Lung microvascular endothelial cell (primary cell): ENCODE measurements at places on chromosomes 7 and 10. TPM values are rescaled to one million over a fixed set of nuclear protein-coding genes. Genes with fewer than 3 reads are reported as not detected.

- no peak for DNase-seq
These were observed 83.7 kb downstream of the EPC1 start for GRCh38 chr10:32263300-32263699.

DNA sequence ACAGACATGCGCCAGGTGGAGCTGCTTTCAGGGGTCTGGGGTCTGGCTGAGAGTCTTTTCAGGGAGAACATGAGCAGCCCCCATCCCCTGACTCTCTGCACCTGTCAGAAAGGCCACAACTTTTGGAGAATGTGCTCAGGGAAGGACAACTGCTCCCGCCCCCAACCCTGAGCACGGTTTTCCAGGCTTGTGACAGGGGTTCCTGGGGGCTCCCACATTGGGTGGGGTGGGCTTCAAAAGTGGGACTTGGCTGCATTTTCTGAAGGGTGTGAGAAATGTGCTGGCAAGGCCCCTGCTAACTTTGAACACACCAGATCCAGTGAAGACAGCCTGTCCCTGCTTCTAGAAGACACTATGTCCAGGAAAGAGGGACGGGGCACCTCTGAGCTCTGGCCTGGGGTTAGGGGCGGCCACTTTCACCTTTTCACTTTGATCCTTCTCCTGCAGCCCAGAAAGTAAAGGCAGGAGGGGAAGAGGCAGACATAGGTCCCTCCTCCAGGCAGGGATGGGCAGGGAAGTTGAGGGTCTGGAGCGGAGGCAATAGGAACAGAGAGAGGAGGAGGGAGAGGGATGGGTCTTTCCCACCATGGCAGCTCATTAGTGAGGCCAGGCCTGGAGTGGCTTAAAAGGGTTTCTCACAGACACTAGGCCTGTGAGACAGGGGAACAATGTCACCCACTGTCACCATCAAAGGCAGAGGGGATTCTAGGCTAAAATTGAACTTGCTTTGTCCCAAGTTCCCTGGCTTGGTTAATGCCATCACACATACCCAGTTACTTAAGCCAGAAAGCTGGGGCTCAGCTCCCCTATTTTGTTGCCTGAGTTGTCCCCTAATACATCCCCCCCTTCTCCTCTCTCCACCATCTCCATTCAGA lies 1.5 kb downstream of the KCP start:
- DNase-seq: no peak

CTAGE8 gene
- not detected in 2 replicates for total RNA-seq

CYP26A1 gene
- 0.44 and 1.6 TPM in 2 replicates for total RNA-seq

GRCh38 chr10:11232222-11232961 lies 214.7 kb downstream of the CELF2 start:
- DNase-seq: no peak

DNA sequence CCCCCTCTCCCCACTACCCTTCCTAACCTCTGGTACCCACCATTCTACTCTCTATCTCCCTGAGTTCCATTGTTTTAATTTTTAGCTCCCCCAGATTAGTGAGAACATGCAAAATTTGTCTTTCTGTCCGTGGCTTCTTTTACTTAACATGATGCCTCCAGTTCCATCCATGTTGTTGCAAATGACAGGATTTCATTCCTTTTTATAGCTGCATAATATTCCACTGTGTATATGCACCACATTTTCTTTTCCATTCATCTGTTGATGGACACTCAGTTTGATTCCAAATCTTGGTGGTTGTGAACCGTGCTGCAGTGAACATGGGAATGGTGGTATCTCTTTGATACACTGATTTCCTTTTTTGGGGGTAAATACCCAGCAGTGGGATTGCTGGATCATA lies 22.0 kb downstream of the DENND10 start:
- no peak for DNase-seq

WEE2 gene
- total RNA-seq: under 0.01 TPM in 2 replicates

DNA sequence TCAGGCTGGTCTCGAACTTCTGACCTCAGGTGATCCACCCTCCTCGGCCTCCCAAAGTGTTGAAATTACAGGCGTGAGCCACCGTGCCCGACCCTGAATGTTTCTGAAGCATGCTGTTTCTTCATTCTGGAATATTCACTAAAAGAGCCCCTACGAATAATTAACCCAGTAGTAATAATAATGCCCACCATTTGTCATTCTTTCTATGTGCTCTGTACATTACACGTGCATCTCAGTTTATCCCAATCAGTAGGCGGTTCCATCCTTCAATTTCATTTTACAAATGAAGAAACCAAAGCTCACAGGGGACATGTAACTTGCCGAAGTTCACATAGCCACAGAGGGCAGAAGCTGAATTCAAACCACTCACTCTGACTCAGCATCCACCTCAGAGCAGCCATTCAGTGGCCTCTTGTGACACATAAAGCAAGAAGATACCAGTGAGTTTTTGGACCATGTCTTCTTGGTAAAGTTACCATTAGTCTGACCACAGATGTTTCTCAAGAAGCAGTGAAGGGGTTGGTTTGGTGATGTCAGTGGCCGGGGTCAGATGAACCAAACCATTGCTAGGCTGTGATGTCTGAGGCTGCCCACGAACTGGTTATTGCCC lies 71.9 kb upstream of the DUSP5 start:
- DNase-seq: peak; percentile 77

TFR2 gene
- under 0.01 TPM in 2 replicates for total RNA-seq

DNA sequence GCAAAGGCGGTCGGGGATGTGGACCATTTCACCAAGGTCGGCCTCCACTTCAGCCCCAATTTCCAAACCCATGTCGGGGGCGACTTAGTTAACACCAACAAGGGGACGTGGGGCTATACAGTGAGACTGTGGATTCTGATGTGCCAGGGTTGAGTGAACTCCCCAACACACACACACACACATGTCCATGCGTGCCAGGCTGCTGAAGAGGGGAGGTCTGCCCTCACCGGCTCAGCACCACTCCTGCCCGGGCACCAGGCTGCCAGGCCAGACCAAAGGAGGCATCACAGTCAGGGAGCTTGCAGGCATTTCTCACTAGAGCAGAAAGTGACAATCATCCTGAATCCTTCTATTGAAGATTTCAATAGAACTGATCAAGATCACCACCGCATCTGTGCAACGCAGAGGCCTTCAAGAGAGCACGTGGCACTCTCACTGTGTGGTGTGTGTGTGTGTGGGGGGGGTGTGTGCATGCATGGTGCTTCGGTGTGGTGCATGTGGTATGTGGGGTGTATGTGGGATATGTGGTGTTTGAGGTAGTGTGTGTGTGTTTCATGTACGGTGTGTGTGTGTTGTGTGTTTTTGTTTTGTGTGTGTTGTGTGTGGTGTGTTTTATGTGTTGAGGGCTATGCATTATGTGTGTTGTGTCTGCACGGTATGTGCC lies 403.5 kb upstream of the RNF32 start:
- DNase-seq: no peak

RAB19 gene
- total RNA-seq: 0.22 TPM in 1 of 2 replicates, not detected in the other

GRCh38 chr7:96497567-96497966 lies 175.7 kb upstream of the SLC25A13 start:
- DNase-seq: no peak

DNA sequence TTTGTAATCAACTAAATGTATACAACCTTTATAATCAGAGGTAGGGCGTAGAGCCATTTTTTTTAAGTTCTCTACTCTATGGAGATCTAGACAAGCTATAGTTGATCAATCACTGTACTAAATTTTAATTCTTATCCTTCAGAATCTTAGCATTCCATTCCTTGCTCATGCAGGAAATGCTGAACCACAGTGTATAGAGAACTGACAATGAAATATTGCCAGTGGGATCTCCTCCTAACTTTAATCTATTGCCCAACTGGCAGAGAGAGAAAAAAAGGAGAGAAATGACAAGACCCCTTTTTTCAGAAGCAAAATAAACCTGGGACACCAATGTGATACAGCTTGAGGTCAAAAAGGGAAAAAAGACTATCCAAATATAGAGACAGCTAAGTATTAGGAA lies 26.4 kb upstream of the PPP3CB start:
- no peak for DNase-seq

DNA sequence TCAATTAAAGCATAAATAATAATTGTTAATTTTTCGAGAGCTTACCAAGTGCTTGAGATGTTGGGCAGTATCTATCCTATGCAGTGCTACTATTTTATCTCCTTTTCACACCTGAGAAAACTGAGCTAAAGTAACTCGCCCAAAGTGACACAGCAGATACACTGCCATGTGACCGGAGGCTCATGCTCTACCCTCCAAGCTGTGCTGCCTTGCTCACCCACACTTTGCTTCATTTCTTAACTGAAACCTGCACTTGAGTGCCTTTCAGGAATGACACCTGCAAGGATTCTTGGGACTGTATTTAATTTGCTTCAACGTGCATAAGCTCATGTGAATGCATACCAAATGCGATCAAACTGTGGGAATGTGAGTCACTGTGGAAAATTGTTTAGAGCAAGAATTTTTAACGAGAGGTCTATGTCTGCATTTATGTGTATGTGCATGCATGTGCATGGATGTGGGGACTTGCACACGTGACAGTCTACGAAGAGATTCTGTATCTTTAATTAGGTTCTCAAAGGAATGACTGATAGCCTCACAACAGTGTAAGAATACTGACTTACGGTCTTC lies 119.2 kb downstream of the ADCYAP1R1 start:
- no peak for DNase-seq

VPS50 gene
- total RNA-seq: 21.4 and 32.7 TPM in 2 replicates

GHRHR gene
- not detected in 2 replicates for total RNA-seq

DNA sequence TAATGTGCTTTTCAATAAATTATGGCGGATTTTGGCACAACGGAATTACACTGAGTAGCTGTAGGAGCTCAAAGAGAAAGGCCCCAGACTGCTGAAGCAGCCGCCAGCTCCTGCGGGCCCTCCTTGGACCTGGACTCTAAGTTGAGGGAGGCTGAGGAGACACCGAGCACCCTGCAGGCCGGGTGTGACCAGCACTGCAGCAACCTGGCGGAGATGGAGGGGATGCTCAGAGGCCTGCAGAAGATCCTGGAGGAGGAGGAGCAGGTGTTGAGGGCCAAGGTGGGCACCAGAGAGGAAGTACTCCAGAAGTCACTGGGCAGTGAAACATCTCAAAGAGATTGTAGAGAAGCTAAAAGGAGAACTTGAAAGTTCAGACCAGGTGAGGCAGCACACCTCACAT lies 33.0 kb upstream of the POM121L12 start:
- DNase-seq: no peak

- no peak for DNase-seq
These were observed 49.7 kb upstream of the YAE1 start for GRCh38 chr7:39516498-39516897.
